Putamen (tissue), 1 donor: ENCODE measurements at places on chromosomes 3 and 15.
A peak's percentile ranks its signal among the peaks of the same experiment; 100 is the strongest.

DNA sequence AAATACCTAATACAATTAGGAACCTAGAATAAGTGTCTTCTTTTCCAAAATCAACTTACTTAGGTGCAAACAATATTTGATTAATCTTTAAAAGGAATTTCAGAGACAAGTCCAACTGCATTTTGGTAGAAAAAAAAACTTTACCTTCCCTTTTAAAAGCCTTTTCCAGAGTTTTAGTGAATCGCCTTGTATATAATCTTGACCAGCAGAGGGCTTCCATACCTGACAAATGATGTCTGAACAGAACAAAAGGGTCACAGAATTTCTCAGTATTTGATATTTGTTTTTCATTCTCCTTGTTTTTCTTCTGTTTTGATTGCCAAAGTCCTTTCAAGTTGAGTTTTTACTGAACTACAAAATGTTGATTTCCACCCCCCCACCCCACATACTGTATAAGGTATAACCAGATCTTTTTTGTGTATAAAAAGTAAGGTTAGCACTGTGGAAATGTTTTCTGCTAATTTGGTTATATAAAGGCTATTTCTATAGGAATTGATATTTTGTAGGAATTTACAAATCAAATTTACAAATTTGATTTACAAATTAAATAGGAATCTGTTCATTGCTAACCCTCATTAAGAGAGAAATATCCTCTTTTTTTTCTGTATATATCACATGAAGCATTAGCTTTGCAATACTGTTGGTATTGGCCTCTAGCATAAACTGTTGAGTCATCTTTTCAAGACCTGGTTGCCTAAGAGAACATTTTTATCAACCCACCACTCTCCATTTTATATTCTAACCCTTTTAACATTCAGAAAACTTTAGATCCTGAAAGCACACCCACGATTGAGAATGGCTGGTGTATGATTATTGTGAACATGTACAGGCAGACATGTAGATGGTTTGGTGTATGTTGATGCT lies 464.1 kb upstream of the RARB start:
- DNase-seq, result no peak

DNA sequence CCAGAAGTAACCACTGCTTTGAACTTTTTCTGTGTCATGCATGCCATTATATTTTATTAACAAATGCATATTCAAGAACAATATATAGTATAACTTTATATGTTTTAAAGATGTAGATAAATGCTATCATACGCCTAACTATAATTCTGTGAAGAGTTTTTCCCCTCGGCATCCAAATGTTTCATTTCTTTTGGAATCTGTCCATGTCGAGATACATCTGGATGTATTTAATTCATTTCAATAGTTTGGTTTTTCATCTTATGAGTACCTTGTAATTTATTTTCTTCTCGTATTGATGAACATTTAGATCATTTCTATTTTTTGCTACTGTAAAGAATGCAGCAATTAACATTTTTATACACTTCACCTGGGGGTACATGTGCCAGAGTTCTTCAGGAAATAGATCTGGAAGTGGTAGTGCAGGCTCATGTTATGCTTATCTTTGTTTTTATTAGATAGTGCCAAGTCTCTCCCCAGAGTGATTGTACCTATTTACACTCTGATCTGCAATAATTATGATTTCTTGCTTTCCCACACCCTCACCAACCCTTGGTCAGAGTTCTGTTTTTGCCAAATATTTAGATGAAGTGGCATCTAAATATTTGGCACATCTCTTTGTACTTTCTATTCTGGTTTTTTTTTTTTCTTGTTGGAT lies 29.7 kb downstream of the USP13 start:
- DNase-seq, result no peak

GRCh38 chr3:186307594-186308221 lies 54.3 kb downstream of the DGKG start:
- DNase-seq, result no peak

GRCh38 chr3:141328286-141329166 lies 39.8 kb upstream of the ZBTB38 start:
- no peak for DNase-seq

GRCh38 chr3:11145888-11146287 lies 8.4 kb upstream of the HRH1 start:
- DNase-seq, result no peak

DNA sequence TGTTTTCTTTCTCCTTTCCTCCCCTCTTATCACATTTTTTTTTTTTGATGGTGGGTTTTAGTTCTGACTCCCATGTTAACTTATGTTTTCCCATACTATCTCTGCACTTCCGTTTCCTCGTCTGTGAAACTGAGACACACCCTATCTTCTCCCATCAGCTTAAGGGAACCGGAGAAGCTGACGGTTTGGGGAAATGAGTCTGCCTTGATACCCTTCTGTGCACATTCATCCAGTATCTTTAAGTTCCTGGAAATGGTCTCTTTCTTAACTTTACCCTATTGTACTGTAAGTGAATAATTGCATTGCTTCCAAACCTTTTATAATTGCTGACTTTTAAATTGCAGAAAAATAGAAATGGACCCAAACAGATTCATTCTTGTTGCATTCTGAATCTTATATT lies 26.2 kb upstream of the CFAP161 start:
- DNase-seq, result no peak

- no peak for DNase-seq
Measured at GRCh38 chr15:89179966-89180875, 41.2 kb downstream of the RLBP1 start.

GRCh38 chr3:5205165-5205941 lies 17.8 kb downstream of the EDEM1 start:
- no peak for DNase-seq

- DNase-seq, result no peak
Measured at GRCh38 chr3:40680685-40681657, 156.2 kb downstream of the ZNF621 start.

DNA sequence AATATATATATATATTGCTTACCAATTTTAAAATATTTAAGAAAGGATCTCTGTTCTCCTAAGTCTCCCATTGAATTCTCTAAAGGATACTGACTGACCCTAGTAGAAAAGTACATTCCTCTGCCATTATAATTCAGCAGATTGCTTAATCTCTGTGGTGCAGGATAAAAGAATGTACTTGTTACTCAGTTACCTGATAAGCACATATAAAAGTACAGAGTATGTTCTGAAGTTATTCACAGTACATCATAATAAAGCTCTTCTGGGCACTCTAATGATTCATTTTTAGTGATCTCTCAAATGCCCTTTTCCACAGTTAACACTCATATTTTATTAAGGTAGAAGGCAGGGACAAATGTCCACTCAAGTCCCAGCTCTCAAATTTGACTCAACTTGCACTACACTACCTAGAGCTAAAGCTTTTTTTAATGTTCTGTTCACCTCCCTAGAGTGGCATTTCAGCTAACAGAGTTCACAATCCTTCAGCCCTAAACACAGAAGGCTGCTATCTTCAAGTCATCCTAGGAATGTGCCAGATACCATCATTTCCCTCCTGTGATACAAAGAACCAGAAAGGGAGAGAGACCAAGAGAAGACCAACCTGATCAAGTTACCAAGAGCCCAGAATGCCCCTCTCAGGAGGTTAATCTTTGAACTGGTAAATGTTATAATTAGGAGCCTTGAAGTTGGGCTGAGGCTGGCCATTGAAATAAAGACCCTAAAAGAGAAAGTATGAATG lies 53.3 kb downstream of the MEIS2 start:
- no peak for DNase-seq

- DNase-seq, result no peak
Measured at GRCh38 chr3:131091768-131092167, 65.1 kb downstream of the NEK11 start.

DNA sequence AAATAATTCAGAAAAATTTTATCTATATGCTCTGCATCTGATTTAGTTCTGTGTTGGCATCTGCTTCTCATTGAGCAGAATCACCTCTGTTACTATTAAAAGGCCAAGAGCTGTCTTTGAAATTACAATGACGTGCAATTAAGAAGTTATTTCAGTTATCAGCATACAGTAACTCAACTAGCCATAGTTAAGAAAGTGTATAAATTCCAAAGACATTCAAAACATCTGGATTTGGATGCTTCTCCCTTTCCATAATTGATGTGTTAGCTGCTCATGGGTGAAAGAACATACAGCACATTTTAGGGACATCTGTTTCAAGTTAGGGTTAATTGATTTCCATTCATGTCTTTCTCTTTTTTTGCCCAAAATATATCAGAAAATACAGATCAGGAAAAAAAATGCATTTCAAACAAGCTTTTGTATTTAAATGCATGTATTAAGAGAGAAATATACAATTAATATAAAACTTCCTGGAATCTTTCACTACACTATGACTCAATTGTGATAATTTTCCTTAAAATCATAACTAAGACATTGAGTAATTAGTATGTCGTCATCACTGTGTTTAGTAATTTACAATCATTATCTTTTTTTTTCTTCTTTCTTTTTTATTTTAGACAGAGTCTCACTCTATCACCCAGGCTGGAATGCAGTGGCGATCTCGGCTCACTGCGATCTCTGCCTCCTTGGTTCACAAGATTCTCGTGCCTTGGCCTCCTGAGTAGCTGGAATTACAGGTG lies 82.7 kb upstream of the MBNL1 start:
- no peak for DNase-seq

DNA sequence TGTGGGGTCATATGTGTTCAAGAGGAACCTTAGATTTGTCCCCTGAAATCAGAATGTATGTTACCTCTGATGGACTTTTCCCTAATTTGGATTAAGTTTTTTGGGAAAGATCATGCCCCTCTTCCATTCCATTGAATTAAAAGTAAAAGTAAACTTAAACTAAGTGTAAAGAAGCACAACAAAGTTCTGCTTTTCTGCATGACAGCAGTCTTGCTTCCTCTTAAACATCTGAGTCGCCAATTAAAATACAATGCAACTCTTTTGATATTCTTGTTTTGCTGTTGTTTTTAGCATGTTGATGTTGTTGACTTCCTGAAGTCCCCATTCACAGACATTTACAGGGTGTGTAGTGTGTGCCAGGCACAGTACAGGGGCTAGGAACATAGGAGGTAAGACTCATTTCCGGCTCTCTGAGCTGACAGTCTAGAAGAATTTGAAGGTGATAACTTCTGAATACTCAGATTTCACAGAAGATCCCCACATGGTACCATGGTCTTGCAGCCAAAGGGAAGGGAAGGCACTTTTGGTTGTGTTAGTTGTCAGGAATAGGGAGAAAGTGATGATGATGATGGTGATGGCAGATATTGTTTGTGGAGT lies 45.0 kb downstream of the USP13 start:
- no peak for DNase-seq

DNA sequence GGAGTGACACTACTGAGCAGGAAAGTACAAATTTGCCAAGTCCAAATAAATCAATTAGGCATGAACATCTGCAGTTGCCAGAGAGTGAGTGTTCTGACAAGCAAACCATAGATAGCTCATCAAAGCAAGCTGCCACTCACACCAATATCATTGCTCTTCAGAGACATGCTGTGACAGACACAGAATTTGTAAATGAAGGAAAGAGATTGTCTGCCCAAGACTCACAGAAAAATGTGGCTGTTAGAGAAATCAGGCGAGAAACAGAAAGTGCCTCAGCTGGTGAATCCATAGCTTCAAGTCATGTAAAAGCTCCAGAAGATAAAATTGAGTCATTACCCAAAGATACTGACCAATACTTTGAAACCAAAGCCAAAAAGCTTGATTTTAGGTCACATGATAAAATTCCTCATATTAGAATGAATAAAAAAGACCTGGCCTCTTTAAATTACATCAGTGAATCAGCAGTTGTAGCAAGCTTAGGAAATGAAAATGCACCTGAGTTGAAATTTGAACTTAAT lies 50.8 kb downstream of the CRYBG3 start:
- no peak for DNase-seq

- no peak for DNase-seq
Measured at GRCh38 chr3:134201201-134202130, 49.2 kb downstream of the RYK start.

- DNase-seq, result no peak
Measured at GRCh38 chr3:107284612-107285011, 92.6 kb upstream of the CCDC54 start.

- DNase-seq, result no peak
Measured at GRCh38 chr3:52330194-52330805, 14.2 kb downstream of the DNAH1 start.

DNA sequence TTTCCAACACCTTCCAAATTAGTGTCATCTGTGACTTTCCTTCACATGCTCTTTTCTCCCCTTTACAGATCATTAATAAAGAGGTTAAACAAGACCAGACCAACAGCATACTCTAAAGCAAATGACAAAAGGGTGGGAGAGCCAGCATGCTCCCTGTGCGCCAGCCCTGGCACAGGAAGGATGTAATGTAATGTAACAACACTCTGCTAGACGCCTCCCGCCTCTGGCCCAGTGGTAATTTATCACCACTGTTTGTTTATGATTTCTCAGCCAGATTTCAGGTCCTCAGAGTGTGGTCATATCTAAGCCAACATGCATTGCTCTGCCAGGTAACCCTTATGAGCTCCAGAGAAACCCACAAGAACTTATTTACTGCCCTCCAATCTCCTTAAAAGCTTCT lies 189.5 kb upstream of the WNT5A start:
- DNase-seq, result no peak

- DNase-seq, result no peak
Measured at GRCh38 chr3:128369881-128370642, 96.6 kb downstream of the DNAJB8 start.

- peak; percentile 14 for DNase-seq
Measured at GRCh38 chr3:194928831-194929577, 243.3 kb downstream of the FAM43A start.

DNA sequence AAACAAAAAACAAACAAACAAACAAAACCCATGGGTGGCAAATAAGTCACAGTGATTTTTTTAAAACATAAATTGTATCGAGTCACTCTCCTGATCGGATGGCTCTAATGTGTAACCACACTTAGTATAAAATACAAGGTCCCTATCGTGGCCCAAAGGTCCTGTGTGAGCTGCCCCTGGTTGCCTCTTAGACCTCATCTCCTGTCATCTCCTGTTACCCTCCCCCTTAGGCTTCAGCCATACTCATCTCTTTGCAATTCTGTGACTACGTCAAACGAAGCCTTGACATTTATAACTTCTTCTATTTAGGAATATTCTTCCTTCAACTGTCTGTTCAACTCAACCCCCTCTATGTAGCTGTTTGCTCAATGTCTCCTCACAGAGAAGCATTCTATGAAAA lies 43.9 kb upstream of the TTBK2 start:
- no peak for DNase-seq

DNA sequence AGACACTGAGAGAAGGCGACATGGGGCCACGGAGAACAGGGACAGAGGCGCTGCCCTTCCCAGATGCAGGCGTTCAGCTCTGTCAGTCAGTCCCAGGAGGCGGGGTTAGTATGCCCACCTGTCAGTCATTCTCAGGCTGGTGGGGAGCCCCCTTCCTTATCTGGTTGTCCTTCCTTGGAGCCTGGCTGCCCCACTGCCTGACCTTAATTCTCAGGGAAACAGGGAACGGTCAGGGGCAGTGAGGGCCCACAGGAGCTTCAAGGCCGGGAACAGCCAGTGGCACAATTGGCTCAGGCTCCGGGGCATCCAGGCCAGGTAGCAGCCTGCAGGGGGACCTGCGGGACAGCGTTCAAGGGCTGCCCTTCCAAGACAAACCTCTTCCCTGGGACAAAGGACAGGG lies 133.2 kb downstream of the CHSY1 start:
- no peak for DNase-seq

GRCh38 chr3:12058408-12058807 lies 54.2 kb downstream of the SYN2 start:
- no peak for DNase-seq
